Stimulated activated CD4-positive, alpha-beta T cell treated with anti-CD3 and anti-CD28 coated beads, Interleukin-1b, Interleukin-23, amount 100 ng/mL, for 1 hour (primary cell): ENCODE measurements at places on chromosomes 7 and 10.

DNA sequence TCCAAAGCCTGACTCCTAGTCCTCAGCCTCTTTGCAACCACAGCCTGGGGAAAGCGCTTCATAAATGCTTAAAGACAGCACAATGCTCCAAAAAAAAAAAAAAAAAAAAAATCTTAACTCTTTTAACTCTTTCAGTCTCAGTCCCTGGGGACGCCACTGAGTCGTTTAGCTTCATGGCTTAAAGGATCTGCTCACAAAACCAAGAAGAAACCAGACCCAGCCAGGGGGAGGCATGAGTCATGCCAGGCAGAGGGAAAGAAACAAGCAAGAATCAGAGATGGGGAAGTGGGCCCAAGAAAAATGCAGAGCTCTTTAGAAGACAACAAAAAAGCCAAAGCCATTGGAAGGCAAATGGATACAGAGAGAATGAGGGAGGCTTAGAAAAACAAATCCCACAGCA, 32.5 kb upstream of the DOCK1 start:
- no peak for DNase-seq

DNA sequence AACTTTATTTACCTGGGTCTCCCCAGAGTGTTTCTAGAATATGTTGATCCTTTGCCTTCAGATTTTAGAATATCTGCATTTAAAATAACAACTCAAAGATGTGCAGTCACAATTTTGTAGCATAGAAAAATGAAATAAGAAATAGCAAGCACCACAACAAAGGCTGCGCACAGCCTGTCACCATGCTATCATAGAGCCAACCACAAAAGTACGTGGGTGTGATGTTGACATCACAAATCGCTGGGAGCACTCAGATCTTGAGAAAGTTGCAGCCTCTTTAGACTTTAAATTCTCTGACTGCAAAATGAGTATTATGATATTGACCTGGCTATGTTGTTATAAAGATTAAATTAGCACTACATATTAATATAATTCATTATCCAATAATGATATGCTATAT, 177.9 kb downstream of the TNS3 start:
- no peak for DNase-seq

GRCh38 chr10:6198171-6198570, 4.6 kb upstream of the PFKFB3 start:
- no peak for DNase-seq

DNA sequence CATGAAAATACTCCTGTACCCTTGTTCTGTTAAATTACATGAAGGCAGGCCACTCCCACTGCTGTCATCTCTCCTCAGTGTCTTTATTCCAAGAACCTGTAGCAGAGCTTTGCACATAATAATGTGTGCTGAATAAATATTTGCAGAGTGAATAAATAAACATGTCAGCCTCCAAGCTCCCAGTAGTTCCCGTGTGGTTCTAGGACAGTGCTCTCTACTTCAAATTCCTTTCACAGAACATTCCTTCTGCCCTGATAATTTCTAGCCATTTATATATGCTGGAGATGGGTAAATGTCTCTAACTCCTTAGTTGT, 20.3 kb upstream of the HYAL4 start:
- no peak for DNase-seq

- DNase-seq = no peak
Observed at GRCh38 chr10:57202356-57202755, 841.3 kb upstream of the ZWINT start.

DNA sequence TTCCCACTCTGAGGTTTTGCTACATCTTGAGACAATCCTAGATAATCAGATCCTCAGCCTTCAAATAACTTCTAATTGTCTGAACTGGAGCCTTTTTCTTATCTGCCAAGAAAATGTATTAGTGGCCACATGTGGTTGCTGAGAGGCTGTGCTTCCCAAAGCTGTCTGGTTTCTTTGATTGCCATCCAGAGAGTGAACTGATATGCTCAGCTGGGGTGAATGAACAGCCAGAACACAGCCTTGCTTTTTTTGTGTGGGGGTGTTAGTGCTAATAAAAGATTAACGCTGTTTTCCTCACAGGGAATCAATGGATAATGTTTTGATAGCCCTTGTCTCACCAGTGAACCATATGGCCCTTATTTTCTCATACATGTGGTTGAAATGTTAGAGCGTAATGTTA, 66.9 kb downstream of the BBS9 start:
- DNase-seq = no peak

DNA sequence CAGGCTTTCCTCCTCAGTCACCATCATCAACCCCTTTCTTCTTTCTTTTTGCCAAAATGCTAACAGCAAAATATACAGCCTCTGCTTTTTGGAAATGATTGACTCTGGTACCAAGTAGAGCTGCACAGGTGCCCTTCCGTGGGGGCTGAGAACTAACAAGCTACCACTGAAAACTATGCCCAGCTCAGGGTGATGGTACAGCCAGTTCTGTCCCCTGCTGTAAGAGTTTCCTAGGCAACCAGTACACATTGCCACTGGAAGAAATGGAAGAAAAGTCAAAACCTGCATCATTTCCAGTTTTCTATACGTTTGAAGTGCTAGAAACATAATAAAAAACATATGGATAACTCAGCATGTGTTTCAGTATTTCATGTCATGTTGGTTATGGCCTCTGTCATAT, 297.5 kb downstream of the PRKG1 start:
- DNase-seq = no peak

DNA sequence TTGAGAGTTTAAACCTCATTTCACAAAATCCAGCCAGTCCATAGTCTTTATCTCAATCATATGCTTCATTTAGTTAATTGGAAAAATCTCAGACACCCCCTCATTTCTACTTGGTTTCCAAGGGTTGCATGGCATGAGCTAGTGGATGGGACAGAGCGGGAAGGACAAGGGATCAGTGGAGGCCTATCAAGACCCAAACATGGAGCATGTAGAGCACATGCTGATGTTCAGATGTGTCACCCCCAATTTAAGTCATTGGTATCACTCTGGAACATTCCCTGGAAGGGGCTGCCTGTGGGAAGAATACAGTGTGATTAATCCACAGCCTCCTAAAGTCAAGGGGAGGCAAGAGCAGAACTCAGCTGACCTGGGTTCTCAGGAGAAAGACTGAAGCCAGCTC, 2.3 kb downstream of the C10orf71 start:
- DNase-seq = no peak

DNA sequence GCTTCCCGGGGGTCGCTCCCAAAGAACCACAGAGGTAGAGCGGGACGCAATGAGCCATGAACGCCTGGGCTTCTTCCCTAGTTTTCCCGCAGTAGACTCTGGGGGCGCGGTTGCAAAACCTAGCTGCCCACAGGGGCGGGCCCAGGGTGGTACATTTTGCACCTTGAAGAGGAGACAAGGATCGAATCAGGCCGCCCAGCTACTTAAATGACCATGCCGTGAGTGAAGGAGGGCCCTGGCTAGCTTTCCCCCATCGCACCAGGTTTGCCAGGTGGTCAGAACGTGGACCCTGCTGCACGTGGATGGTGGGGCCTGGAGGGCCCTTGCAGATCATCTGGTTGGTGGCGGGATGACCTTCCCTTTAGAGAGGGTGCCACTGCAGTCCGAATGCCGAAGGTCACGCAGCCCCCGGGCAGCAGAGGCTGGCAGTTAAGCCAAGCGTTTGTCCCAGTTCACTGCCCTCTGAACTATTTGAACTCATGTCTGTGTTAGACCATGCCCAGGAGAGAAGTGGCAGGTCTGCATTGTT, 604 bp upstream of the SHTN1 start:
- DNase-seq = no peak

DNA sequence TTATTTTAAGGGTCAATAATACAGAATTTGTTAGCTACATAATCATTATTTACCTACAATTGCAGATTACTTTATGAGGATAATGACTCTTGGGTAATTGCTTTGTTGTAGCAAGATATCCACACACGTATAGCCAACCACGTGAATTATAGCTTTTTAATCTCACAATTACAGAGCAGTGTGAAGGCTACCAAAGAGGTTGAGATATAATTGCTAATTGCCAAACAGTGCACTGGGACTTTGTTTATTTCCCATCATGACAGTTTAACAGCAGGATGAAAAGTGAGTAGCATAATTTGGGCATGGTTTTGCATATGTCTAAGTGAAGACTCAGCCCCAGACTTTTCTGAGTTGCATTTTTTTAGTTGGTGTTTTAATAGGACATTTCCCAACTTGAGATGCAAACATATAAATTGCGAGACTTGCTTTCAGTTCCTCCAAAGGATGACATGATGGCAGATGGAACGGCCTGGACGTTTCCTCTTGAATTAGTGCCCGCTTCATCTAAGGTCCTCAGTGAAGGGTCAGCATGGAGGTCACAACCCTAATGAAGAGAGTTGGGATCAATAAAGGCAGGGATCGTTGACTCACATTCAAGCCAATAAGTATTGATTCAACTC, 180.7 kb upstream of the GPR26 start:
- no peak for DNase-seq

GRCh38 chr10:43698156-43698555, 49.5 kb upstream of the ZNF32 start:
- no peak for DNase-seq

DNA sequence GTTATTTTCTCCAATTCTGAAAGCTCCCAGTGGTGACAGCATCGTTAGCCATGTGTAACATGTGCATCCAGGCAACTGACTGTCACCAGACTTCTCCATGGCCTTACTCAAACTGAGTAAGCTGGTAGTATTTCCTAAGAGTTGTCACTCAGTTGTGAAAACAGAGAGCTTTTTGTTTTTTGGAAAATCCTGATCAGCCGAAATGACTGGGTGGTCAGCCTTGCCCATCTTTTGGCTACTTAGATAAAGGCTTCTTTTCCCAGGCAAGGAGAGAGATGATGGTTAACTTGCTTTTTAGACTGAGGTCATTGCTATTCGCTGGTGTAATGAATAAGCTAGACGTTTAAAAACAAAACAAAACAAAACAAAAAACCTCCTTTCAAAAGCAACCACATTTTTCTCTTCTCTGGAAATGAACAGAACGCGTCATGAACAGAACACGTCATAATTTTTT, 159.5 kb upstream of the KLF14 start:
- no peak for DNase-seq

- no peak for DNase-seq
Observed at GRCh38 chr10:98366062-98366530, 48.9 kb downstream of the PYROXD2 start.

DNA sequence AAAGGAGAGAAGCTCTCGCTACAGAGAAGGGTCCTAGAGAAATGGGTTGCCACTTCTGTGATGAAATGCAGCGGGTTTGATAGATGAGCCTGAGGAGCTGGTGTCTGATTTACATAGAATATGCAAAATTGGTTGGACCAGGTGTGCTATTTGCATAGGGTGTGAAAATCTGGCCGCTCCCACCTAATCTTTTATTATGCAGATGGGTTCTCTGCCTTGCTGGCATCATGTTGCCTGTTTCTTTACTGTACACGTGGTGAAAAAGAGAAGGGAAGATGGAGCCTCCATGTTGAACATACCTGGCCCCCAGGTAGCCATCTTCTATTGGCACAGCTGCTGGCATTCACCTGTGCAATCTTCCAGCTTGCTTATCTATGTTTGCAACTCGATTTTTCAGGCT, 212.2 kb downstream of the ANKRD7 start:
- no peak for DNase-seq

DNA sequence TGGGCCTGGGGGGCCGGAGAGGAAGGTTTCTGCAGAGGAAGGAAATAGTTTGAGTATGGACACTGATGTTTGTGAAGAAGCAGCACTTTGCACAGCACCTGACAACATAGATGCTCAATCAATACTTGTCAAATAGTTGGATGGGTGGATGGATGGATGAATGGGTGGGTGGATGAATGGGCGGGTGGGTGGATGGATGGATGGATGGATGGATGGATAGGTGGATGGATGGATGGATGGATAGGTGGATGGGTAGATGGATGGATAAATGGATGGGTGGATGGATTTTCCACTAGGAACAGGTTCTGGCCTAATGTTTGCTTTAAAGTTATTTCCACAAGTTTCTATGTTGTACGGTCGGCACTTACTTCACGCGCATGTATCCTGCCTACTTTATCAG, 45.3 kb downstream of the COL17A1 start:
- no peak for DNase-seq

DNA sequence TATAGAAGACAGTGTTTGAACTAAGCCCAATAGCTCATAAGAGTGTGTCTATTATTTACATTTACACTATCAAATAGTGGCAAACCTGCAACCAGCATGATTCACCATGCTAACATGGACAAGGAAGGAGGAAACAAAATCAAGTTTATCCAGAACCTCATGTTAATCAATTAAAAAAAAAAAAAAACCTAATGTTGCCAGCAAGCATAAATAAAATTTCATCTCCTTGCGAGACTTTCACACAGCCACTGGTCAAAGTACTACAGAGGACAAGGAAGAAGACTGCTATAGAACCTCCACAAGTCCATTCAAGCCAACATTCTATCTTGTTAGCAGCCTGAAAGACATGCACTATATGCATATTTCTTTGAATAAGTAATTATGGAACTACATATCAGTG, 9.7 kb downstream of the TM9SF3 start:
- no peak for DNase-seq

GRCh38 chr10:72459301-72459700, 104.6 kb upstream of the DNAJB12 start:
- DNase-seq = no peak

- no peak for DNase-seq
Observed at GRCh38 chr10:48767373-48768143, 82.9 kb downstream of the WDFY4 start.

DNA sequence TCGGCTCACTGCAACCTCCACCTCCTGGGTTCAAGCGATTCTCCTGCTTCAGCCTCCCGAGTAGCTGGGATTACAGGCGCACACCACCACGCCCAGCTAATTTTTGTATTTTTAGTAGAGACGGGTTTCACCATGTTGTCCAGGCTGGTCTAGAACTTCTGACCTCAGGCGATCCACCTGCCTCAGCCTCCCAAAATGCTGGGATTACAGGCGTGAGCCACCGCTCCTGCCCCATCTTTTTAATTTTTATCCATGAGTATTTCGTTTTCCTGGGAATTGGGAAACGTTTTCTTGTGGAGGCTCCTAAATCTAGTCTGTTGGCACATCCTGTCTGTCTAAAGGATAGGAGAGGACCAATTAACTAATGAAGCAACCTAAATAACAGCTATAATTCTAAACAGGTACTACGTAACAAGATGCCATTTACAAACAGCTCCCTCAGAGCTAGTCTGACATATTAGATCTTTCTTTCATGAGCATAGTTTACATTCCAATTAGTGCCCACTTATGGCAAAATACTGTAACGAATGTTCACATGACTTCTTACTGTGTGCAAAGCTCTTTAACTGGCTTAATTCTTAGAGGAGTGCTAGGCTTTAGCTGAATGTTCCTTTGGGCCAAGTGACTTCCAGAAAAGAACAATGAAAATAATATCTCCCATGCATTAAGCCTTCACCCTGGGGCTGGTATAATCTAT, 151.0 kb upstream of the YAE1 start:
- DNase-seq = no peak

DNA sequence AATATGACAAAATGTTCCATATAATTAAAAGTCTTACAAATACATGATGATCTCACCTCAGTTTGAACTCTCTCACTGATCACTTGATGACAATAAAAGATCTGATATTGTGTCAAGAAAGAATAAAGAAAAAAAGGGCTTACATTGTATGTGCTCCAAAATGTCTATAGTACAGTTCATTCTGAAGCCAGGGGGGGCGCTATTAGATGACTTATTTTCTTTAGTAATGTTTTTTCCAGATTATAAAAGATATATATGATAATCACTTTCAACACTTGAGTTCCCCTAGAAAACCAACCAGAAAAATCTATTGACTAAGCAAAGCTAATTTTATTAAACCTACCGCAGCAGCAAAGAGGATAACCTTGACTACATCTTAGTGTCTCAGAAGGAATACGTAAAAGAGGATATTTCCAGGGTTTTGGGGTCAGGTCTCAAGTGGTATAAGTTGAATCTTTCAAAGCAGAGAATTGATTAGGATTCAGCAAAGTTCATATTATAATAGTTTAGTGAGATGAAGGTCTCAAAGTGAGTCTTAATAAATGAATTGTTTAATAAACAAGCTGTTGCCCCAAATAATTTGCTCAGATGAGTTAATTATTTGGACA, 55.8 kb downstream of the PTN start:
- DNase-seq = no peak
